ENCODE measurements at places on chromosomes 7 and 10.

- no peak for DNase-seq
Observed at GRCh38 chr7:77407906-77408305, 8.2 kb downstream of the GSAP start.

DNA sequence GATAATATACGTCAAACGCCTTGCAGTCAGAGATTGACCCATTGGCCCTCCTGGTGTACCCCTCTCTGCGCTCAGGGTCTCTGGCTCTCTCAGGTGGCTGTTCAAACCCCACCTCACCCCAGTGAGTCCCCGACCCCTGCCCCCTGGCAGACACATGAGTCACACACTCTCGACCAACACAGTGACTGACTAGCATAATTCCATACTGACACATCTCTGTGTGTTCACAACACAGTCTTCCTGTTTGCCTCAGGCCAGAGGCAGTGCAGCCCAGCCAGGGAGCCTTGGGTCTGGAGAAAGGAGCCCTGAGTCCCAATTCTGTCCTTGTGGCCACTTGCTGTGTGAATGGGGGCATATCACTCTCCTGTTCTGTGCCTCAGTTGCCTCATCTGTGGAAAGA, 40.1 kb downstream of the PALD1 start:
- DNase-seq: no peak

GRCh38 chr7:35624299-35625186, 70.4 kb downstream of the HERPUD2 start:
- peak; percentile 77 for DNase-seq

DNA sequence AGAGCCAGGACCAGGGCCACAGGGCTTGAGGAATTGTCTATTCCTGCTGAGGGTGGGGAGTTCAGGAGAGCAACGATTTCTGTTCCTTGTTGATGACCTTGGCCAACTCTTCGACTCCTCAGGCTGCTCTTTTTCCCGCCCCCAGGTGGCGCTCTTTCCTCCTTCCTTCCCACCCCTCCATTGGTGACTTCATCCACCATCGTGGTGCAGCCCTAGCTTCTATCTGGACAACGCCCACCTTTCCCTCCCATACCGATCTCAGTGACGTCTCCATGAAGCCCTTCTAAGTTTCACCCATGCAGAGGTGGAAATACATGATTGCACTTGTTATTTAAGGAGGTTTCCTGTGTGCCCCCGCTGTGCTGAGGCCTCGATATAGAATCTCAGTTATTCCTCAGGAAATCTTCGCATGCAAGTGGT, 22.1 kb upstream of the CARD11 start:
- DNase-seq: peak; percentile 83

GRCh38 chr7:94540428-94540827, 30.8 kb downstream of the CASD1 start:
- no peak for DNase-seq

DNA sequence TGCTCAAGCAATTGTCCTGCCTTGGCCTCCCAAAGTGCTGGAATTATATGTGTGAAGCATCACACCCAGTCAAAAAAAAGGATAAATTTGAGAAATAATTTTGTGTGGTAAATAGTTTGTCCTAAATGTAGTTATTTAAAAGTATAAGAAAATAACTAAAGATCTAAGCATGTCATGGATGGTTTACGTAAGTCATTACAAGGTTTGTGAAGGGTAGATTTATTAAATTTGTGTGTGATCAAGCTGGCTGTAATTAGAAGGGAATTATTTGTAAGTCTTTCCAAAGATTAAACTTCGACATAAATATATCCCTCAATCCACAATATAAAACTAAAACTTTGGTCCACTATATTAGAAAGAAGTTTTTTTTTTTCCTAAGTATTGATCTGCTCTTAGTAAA, 28.6 kb downstream of the ORC5 start:
- no peak for DNase-seq

All from iPS-NIHi11 (cell line).